Fibroblast of upper back skin (primary cell): ENCODE measurements at places on chromosomes 5 and 9.

DNA sequence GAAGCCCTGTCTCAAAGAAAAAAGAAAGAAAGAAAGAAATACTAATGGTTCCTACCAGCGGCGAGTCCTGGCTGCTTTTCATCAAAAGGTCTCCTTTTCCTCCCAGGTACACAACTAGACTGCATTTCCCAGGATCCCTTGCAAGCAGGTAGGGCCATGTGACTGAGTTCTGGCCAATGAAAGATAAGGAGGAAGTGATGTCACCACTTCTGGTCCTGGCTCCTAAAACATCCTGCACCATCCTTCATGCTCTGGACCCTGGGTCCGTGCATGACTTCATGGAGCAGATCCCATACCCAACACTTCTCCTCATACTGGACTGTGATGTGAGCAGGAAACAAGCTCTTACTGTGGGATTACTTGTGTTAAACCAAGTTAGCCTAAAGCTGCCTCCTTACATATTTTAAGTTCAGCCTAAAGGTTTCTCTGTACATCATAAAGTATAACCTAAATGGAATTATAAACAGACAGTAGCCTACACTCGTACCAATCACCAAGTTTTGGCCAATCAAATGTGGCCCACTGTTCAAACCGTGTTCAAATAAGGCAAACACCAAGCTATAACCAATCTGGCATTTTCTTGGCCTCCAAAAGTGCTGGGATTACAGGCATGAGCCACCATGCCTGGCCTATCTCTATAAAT lies 30.2 kb upstream of the FUBP3 start:
- DNase-seq: no peak

DNA sequence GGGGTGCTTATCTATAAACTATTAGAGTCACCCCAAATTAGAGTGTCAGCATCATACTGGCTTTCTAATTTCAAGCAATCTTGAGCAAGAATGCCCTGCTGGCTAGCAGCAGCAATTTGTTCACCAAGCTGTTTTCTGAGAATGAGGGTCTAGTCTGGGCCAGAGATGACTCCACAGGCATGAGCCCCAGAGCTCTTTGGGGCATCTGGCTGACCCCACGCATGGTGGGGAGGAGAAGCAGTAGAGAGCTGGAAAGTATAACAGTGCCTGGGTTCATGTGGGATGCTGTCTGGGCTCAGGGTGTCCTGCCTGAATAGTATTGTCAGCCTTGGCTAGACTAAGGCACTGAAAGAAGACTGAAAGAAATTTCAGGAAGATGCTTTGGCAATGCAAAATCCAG lies 64.9 kb downstream of the C6 start:
- no peak for DNase-seq

DNA sequence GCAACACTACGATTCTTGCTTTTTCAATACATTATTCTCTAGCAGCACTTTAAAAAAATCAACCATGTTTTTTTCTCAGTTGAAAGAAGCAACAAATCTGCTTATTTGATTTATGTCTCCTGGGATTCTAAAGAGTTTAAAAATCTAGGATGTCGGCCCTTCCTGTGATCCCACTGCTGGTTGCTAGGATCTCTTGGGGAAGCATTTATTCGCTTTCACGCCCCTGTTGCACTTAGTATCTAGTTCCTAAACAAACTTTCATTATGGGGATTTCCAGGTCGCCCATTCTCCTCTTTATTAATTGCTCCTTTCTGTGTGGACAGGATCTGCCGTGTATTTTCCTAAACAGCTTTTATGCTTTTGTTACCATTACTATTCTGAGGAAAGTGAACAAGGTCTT lies 313.5 kb downstream of the AGTPBP1 start:
- DNase-seq: no peak

DNA sequence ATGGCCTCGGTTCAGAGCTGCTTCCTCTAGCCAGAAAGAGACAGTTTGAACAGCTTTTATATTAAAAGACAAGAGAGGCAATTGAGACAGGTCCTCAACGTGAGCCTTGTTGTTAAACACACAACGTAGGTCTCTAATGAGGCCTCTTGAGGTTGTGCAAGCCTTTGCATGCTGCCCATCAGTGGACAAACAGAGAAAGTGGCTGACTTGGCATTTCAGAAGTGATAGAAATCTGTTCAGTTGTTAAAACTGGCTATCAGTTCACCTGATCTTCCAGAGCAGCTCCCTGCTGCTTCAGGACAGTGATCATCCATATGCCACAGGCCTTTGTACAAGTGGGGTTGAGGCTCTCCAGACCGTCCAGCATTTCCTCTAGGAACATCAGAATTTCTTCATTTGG lies 58.8 kb downstream of the MROH2B start:
- DNase-seq: no peak

DNA sequence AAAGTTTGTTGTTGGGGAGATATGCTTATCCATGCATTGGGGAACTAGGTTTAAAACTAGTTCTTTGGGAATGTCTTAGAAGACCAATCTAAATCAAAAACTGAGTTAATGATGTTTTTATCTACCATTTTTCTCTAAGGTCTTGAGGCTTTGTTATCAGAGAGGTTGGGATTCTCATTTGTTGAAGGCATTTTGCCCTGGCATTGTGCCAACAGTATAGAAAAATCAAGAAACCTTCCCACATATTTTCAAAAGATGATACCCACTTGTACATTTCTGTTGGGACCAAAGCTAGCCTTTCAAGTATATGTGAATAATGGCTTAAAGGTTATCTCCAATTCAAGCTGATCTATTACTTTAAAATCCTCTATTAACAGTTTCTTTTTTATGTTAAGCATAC lies 419.8 kb upstream of the KIF2A start:
- DNase-seq: no peak

- DNase-seq: peak; percentile 38
These were observed 555.3 kb upstream of the ZNF462 start for GRCh38 chr9:106307670-106308069.

DNA sequence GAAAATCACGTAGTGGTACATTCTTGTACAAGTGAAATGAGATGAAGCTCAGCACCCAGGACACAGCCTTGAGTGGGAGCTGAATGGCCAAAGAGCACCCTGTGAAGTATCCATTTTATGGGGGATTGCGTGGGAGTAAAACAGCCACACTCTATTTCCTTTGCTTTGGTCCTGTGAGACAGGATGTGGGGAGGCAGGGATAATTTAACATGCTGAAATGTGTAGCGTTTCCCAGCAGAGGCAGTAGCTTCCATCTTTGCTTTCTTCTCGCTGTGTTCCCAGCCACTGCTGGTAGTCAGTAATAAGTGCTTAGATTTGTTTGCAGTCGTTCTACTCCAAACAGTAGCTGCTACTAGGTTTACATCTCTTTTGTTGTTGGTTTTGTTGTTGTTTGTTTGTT lies 4.4 kb downstream of the IL31RA start:
- peak; percentile 30 for DNase-seq

GRCh38 chr5:107538331-107538730 lies 132.4 kb downstream of the EFNA5 start:
- peak; percentile 44 for DNase-seq

DNA sequence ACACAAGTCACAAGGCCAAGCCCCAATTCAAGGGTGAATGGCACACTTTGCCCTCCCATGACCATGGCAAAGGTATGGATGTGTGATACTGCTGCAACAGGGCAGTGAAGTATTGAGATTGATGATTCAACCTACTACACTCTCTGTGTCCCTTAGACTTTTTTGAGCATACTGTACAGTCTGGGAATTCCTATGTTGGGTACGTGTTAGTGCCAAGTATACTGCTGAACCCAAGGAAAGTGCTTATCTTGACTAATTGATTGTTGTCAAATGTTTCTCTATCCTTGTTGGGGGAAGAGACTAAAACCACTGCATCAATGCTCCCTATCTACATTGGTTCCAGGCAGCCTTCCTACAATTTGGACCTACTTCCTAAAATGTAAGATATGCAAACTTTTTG lies 93.7 kb downstream of the NDFIP1 start:
- DNase-seq: no peak

DNA sequence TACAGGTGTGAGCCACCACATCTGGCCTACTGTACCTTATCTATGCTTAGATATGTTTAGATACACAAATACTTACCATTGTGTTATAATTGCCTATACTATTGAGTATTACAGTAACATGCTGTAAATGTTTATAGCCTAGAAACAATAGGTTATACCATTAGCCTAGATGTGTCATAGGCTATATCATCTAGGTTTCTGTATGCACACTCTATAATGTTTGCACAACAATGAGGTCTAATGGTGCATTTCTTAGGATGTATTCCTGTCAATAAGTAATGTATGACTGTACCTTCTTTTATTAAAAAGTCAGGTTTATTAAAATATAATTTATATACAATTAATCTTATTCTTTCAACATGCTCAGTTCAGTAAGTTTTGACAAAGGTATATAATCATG lies 683.1 kb downstream of the LRRC70 start:
- DNase-seq: no peak

DNA sequence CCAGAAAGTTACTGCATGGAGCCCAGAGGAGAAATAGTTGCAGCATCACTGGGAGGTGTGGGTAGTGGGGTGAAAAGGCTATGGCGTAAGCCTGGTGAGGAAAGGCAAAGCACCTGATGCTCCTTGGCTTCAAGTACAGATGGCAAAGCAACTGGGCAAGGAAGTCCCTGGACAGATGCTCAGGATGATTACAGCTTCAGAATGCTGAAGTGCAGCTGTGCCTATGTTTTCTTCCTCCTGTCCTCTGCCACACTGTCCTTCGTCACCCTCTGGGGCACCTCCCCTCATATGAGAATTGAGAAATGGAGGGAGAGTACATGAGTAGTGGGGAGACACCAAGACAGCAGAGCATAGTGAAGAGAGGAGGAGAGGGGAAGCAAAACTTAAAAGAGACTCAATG lies 328.0 kb downstream of the PDE4D start:
- no peak for DNase-seq

GRCh38 chr5:44809215-44809955 lies 638 bp downstream of the MRPS30 start:
- peak; percentile 38 for DNase-seq

DNA sequence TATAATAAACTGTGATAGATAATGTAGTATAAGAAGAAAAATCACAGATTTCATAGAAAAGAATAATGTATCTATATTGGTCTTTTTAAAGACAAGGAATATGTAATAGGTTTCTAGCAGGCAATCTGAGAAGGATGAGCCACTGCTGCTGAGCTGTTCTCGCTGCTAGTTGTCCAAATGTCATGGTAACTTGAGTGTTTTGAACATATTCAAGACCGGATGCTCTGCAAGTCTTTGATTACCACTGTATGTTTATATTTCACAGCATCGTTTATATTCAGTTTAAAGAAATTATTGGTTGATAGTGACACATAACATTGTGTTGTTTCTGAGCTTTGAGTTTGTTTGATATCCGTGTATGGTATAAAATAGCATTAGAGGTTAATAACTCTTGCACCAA lies 9.6 kb downstream of the C5orf47 start:
- no peak for DNase-seq

DNA sequence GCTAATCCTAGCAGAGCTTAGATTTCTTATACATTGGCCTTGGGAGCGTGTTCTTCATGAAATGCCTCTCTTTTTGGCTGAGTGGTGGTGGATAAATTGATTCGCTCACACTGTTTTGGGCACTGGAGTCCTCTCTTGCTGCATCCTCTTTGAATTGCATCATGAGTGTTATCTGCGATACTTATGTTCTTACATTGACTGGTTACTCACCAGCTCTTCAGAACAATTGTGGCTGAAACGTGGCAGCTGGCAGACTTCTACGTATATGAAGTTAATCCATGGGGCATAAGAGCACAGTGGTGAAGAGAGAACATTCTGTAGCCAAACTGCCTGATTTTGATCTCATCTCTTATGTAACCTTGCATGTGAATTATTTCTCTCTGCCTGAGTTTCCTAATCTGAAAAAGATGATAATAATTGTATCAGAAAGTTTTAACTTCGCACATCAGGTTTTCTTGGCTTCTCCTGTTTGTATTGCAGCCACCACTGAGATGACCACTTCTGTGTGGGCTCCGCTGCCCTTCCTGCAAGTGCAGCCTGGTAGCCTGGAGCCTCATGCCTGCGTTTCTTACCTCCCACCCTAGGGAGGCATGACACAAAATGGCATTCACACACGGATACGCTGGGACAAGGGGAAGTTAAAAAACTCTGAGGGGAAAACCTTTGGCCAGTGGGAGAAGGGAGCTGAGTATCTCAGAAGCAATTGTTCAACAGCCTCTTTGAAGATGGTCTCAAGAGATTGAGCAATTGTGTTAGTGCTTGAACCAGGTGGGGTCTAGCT lies 295.2 kb downstream of the ARHGAP26 start:
- DNase-seq: peak; percentile 59

DNA sequence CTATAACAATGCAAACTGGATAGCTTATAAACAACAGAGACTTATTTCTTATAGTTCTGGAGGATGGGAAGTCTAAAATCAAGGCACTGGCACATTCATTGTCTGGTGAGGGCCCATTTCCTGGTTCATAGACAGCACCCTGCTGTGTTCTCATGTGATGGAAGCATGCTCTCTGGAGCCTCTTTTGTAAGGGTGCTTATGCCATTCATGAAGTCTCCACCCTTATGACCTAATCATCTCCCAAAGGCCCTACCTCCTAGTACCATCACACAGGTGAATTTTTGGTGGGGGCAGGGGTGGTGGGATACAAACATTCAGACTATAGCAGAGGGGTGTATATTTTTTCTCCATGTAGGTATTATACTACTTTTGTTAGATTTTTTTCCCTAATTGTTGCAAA lies 92.4 kb downstream of the UNC13B start:
- DNase-seq: no peak

GRCh38 chr9:135887021-135887507 lies 20.3 kb downstream of the CAMSAP1 start:
- DNase-seq: no peak

DNA sequence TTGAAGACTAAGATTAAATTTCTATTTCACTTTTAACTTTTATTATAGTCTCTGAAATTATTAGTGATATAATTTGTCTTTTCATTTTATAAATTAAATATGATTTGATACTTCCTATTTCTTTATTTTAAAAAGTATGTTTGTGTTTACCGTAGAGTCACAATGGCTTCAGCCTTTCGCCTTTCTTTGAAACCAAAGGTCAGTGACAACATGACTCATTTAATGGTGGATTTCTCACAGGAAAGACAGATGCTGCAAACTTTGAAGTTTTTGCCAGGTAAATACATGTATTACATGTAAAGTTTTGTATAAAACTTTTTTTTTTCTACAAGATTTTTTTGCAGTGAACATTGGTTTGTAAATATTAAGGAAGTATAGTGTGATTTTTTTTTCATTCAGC lies 36.4 kb downstream of the FSD1L start:
- no peak for DNase-seq

DNA sequence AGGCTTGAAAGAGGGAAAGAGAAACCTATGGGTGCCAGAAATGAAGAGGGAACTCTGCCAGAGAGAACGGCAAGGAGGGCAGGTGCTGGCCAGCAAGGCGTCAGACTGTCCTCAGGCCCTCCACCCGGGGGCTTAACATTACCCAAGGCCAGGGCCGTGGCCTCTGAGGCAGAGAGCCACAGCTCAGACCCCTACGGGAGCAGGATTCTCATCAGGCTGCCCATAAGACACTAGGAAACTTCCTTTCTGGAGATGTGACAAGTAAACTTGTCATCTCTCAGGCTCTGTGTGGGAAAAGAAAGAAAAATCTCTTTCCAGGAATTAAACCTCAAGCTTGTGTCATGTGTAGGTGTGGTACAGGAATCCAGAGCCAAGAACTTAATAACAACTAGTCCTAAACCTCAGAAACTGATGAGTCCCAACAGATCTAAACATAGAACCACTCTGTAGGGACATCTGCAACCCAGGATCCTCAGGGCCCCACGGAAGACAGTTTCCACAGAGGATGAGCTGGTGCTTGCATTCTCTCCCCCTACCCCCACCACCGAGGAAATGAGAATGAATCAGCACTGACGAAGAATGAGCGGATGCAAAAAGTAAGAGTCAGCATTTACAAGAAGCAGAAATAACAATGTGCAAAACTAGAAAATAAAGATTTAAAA lies 74.3 kb downstream of the DCP2 start:
- DNase-seq: peak; percentile 88
